Immature natural killer cell (primary cell): ENCODE measurements at places on chromosomes 2 and 18.

DNA sequence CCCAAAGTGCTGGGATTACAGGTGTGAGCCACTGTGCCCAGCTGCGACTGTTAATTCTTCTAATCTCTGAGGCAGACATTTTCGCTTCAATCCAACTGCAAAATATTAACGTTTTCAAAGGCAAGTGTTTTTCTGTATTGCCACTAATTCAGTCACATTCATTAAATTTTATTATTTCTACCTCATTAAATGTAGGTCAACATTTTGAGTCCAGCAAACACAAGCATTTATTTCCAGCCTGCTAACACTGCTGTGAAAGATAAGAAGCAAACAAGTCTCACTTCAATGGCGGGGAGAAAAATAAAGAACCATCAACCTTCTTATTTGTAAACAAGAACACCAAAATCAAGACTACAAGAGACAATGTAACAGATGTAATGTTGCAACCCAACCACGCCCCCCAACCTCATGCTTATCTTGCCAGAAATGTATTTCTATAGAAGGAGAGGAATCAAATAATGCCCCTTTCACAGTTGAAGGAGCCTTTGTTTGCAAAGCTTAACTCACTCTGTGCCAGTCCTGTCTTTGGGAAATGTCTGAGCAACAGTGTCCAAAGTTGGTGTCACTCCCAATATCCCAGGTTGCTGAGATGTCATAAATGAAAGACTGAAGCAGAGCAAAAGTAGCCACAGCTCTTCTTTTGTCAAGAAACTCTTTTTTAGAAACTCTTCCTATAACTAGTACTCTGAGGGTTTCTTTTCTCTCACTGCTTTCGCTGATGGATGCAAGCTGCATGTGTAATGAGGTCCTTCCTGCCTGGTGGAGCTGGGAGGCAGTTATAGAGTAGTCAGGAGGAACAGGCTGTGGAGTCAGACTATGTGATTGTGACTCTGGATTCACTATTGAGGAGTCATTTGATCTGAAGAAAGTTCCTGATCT, 8.6 kb downstream of the DOCK10 start:
- no peak for DNase-seq

GRCh38 chr2:15628899-15629855, 37.5 kb downstream of the DDX1 start:
- DNase-seq: no peak

DNA sequence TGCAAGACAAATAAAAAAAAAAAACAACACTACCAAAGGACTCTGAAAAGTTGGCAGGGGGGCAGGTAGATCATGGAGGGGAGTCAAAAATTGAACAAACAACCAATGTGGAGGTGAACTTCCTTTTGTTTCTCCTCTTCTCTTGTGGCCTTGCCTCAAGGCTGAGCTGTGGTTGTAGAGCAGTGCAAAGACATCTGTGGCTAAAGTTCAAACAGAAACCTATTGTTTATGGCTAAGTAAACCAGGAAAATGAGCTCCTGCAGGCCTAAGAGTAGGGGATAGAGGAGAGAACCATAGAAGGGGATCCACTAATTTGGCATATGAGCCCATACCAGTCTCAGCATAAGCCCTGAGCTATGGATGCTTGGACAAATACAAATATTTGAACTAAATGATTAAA, 40.2 kb upstream of the EGR4 start:
- no peak for DNase-seq

DNA sequence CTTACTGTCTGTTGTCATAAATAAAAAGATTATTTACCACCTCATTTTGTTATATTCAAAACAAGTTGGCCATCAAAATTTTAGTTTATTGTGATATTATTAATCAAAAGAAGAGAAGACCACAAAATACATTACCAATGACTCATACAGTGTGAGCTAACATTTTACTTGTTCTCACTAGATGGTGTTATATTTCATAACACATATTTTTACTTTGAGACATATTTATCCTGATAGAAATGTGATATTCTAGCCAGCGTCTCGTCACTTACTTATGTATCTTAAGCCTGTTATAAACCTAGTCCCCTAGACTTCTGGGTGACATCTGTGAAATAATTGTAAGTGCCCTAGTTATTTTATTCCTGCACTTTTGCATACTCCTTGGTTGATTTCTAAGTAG, 263.2 kb downstream of the CDH7 start:
- DNase-seq: no peak

DNA sequence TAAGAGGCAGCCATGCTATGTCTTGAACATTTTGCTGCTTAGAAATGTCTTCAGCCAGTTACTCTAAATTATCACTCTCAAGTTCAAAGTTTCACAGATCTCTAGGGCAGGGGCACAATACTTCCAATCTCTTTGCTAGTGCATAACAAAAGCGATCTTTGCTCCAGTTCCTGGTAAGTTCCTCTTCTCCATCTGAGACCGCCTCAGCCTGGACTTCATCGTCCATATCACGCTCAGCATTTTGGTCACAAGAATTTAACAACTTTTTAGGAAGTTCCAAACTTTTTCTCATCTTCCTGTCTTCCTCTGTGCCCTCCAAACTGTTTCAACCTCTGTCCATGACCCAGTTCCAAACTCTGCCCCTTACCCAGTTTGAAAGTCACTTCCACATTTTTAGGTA, 8.8 kb upstream of the SLC35F5 start:
- no peak for DNase-seq

- DNase-seq: no peak
These were observed 162.2 kb downstream of the PXDN start for GRCh38 chr2:1581965-1582625.

DNA sequence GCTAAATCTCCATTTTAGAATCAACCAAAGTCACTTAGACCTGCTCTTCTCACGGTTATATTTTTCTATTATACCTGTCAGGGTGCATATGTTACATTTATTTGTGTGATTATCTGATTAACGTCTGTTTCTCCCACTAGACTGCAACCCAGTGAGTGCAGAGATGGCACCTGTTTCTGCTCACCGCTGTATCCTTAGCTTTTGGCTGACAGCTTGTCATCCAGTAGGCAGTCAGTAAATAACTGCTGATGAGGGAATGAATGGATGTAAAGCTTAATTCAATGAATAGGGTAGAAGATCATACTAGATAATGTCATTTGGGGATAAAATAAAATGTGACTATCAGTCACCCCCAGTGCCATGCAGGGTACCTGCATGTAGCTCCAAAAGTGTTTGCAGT, 6.9 kb upstream of the CHRNA1 start:
- DNase-seq: no peak

GRCh38 chr2:66496670-66497420, 61.9 kb downstream of the MEIS1 start:
- DNase-seq: no peak

- DNase-seq: no peak
These were observed 662.9 kb downstream of the ZEB2 start for GRCh38 chr2:143856978-143857377.

DNA sequence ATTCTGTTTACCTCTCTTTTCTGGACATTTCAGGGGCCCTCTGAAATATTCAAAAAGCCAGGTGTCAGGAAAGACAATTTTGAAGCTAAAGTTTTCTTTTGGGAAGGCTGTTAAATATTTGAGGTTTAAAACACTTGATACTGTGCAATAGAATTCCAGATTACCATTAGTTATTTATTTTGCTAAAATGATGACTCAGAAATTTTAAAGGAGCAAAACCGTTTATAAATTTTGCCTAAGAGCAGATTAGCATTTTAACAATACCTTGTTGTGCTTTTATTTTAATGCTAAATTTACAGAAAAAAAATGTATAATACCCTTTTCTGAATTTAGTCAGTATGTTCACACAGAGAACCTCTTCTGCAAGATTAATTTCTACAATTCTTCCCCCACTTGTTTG, 1159.9 kb downstream of the DSC3 start:
- DNase-seq: no peak

DNA sequence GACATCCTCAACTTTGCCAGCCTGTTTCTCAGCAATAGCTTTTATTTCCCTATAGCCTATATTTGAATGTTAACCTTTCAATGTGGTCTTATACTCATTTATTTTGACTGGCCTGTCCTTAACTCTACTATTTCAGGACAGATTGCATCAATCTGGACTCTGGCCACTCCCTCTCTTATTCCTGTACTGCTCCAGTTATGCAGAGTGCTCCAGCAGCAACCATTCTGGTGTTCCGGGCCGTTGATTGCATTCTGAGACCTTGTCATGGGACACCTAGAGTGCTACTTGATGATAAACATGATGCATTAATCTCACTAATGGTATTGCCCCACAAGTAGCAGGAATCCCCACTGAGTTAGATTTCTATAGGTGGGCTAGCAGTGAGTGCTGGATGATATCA, 363.4 kb downstream of the LRRTM1 start:
- no peak for DNase-seq
